ENCODE measurements at places on chromosomes 2 and 18. TPM values are rescaled to one million over a fixed set of nuclear protein-coding genes. Genes with fewer than 3 reads are reported as not detected.

- DNase-seq: no peak
These were observed 38.9 kb downstream of the HADHB start for GRCh38 chr2:26283606-26284005.

DNA sequence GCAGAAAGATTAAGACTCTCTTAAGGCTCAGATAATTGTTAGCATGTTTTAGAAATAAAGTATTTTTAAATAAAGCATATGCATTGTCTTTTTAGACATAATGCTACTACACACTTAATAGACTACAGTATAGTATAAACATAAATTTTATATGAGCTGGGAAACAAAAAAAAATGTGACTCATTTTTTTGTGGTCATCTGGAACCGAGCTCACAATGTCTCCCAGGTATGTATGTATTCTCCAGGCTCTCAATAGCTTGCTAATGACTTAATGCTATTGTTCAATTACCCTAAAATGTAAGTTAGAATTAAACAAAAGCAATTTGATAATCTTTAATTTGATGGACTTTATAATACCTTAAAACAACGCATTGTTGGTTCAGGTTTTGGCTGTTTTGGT is 167.2 kb downstream of the NUP35 start:
- DNase-seq: no peak

Gene GATA6
- 147 TPM for total RNA-seq

GRCh38 chr2:171909266-171909665 is 13.0 kb upstream of the HAT1 start:
- DNase-seq: no peak

DNA sequence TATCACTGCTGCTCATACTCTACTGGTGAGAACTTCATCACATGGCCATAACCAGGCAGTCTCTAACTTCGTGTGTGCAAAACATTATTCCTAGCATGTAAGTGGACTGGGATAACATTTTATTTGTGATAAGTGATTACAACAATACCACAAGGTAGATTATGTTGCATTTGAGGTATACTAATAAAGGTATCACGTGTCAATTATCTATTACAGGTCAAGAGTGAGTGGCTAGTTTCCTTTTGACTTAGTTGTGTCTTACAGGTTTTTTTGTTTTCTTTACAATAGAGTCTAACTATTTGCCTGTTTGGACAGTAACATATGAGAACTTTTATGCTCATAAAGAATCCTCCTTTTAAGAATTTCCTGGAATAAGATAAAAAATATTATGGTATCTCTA is 67.2 kb upstream of the DSC1 start:
- DNase-seq: no peak

Gene MRPL30
- 33.0 TPM for total RNA-seq

Gene PXDN
- total RNA-seq: 36.2 TPM

Gene IL1RL2
- total RNA-seq: 4.6 TPM

Gene HSBP1L1
- 52.0 TPM for total RNA-seq

Gene ABCG5
- not detected for total RNA-seq

DNA sequence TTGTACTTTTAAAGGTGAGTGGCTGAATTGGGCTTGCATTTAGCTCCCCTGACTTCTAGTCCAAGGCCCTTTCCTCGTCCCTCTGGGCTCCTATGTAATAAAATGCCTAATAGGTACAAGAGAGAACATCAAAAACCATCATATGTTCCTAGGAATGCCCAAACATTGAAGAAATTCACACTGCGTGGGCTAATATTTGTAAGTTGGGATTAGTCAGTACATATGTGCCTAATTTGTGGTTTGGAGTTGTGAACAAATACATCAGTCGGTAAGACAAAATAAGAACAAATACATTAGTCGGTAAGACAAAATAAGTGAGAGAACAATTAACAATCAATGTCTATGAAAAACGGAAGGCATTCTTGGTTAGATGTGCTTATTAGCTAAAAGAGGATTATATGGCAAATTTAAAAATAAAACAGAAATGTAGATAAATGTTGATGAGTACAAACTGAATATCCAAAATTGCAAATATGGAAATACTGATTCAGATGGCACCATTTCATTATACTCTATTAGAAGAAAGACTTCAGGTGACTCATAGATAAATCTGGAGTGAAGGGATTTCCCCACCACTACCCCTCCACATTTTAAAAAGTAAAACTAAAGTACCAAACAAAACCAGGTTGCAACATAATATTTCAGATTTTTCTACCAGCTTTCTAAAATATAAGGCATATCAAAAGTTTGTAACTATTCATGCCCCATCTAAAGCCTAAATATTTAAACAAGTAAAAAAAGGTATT is 325.4 kb downstream of the ZEB2 start:
- DNase-seq: no peak

GRCh38 chr2:148742373-148742772 is 97.8 kb downstream of the EPC2 start:
- DNase-seq: no peak
